ENCODE measurements at places on chromosomes 6 and 20.

GRCh38 chr6:29792123-29793035 lies 35.2 kb upstream of the HLA-G start:
- peak overlapping the region; percentile 41 for H3K4me3 ChIP-seq
- no peaks in the 10 kb centered on the region for H3K4me1 ChIP-seq
- no peak overlapping the region for H3K27ac ChIP-seq
- no peaks in the 10 kb centered on the region for H3K36me3 ChIP-seq

DNA sequence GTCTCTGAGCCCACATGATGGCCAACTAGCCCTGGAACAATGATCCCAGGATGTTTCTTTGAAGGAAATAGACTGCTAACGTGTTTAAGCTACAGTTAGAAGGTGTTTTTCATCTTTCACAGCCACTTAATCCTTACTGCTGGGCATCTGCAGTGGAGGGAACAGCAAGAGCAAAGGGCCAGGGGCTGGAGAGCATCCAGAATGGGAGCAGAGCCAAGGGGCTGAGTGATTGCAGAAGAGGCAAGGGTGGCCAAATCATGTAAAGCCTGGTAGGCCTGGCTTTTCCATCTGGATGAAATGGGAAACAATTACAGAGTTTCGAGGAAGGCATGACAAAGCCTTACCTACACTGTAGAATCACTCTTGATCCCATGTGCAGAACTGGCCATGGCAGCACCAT lies 18.7 kb upstream of the LAMP5 start:
- H3K36me3 ChIP-seq: no peaks in the 10 kb centered on the region
- H3K27me3 ChIP-seq: no peaks in the 10 kb centered on the region
- no peak overlapping the region for H3K4me3 ChIP-seq
- H3K27ac ChIP-seq: no peak overlapping the region
- no peak for DNase-seq

- H3K36me3 ChIP-seq: no peaks in the 10 kb centered on the region
- H3K27me3 ChIP-seq: no peaks in the 10 kb centered on the region
- no peaks in the 10 kb centered on the region for H3K4me1 ChIP-seq
- H3K27ac ChIP-seq: no peak overlapping the region
- DNase-seq: no peak
- no peak overlapping the region for H3K4me3 ChIP-seq
Observed at GRCh38 chr6:6834356-6835222, 246.1 kb downstream of the LY86 start.

DNA sequence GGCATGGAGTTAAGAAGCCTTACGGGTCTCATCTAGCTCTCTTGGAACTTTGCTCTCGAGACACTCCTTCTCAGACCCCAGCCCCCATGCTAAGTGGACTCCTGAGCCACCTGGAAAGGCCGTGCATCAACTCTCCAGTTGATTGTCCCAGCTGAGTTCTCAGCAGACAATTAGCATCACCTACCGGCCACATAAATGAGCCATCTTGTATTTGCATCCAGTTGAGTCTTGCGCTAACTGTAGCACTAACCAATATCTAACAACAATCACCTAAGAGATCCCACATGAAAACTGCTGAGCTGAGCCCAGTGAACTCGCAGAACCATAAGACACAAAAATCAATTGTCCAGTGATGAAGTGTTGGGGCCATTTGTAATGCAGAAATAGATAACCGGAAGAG lies 49.7 kb downstream of the PCNA start:
- H3K27ac ChIP-seq: no peak overlapping the region
- no peaks in the 10 kb centered on the region for H3K4me1 ChIP-seq
- no peaks in the 10 kb centered on the region for H3K36me3 ChIP-seq
- no peak for DNase-seq
- H3K4me3 ChIP-seq: no peak overlapping the region
- no peaks in the 10 kb centered on the region for H3K27me3 ChIP-seq

DNA sequence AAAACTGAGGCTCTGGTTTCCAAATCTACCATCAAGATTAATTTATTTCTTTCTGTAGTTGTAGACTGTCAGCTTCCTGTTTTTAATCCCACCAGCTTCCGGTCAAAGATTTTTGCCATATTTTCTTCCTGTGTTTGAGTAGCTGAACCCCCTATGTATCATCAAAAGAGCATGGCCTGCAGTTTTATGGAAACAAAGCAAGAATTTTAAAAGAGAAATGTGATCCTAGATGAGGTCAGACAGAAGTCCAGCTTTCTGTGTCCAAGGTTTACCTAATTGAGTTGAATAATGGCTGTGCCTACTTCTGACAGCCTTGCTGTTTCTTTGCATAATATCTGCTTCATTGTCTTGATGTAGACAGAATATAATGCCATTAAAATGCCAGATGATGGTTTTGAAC lies 163.7 kb downstream of the CARMIL1 start:
- H3K36me3 ChIP-seq: no peaks in the 10 kb centered on the region
- H3K27ac ChIP-seq: no peak overlapping the region
- H3K4me3 ChIP-seq: no peak overlapping the region
- H3K27me3 ChIP-seq: no peaks in the 10 kb centered on the region
- no peak for DNase-seq

DNA sequence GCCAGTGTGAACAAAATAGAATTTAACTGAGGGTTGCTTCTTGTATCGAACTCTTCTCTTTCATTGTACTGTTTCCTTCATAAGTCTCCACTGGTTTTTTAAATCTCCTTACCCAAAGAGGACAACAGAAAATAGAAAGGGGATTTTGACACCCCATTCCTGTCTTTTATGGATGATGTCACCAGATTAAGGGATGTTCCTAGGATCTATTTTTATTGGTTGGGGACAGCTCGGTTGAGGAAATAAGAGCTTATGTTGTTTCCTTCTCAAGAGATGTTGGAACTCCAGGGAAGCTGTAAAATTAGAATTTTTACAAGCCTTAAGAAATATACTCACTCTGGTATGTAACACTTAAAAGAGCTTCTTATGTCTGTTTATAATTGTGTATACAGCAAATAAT lies 171.5 kb downstream of the PHF3 start:
- peaks cover 2% of the 10 kb centered on the region for H3K4me1 ChIP-seq
- no peaks in the 10 kb centered on the region for H3K27me3 ChIP-seq
- no peak overlapping the region for H3K4me3 ChIP-seq
- H3K36me3 ChIP-seq: no peaks in the 10 kb centered on the region

DNA sequence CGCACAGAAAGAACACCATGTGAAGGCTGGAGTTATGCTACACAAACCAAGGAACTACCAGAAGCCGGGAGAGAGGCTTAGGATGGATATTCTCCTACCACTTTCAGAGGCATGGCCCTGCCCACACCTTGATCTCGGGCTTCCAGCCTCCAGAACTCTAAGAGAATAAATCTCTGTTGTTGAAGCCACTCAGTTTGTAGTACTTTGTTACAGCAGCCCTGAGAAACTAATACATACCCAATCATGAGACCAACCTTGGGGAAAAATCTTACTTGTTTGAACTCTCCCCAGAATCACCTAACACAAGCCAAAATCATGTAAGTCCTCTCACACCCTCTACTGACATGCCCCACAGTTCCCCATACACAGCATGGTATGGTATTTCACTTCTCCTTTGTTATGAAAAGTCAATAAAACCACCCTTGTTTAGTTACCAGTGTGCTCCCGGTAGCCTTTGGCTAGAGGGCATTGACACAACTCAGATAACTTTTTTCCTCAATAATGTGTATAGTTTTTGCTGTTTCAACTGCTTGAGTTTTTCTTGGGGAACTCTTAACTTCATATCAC lies 40.7 kb upstream of the SLC2A12 start:
- H3K36me3 ChIP-seq: no peaks in the 10 kb centered on the region
- DNase-seq: no peak
- no peaks in the 10 kb centered on the region for H3K27me3 ChIP-seq
- H3K27ac ChIP-seq: no peak overlapping the region
- no peak overlapping the region for H3K4me3 ChIP-seq

DNA sequence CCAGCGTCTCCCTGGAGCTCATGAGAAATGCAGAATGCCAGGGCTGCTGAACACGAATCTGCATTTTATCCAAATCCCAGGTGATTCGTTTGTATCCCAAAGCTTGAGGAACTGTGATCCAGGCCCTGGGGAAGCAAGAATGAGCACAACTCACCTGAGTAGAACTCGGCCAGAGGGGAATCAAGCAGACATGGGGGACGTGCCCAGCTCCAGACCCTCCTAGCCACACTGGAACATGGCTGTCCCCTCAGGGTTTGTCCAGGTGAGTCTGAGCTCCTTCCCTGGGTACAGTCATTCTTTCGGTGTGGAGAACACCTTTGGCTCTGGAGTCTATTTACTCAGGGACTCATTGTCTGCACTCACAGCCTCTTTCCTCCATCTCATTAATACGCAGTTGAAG lies 13.3 kb downstream of the NKX2-2 start:
- H3K27ac ChIP-seq: no peak overlapping the region
- no peaks in the 10 kb centered on the region for H3K4me1 ChIP-seq
- H3K36me3 ChIP-seq: no peaks in the 10 kb centered on the region
- no peak overlapping the region for H3K4me3 ChIP-seq
- DNase-seq: no peak
- no peaks in the 10 kb centered on the region for H3K27me3 ChIP-seq

DNA sequence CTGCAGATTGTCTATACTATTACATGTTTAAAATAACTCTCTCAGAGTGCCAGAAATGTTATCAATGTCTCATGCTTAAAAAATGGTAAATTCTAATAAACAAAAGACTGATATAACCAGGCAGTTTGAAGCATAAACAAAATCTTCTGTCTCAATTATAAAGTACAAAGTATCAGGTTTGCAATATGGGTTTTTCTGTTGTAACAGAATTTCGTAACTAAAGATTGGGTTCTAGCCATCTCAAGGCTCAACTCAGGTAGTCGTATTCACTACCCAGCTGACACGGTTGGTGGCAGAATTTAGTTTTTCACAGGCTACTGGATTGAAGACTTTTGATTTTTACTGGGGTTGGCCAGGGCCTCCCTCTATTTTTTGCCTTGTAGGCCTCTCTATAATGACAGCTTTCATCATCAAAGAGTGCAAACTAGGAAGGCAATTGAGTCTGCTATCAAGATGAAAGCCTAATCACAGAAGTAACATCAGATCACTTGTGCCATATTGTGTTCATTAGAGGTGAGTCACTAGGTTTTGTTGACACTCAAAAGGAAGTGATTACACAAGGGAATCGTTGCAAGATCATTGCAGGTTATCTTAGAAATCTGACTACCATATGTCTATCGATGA lies 3.6 kb downstream of the CYP39A1 start:
- no peaks in the 10 kb centered on the region for H3K27me3 ChIP-seq
- no peaks in the 10 kb centered on the region for H3K36me3 ChIP-seq
- no peak for DNase-seq
- H3K27ac ChIP-seq: no peak overlapping the region
- H3K4me1 ChIP-seq: no peaks in the 10 kb centered on the region

- no peak overlapping the region for H3K27ac ChIP-seq
- H3K4me3 ChIP-seq: no peak overlapping the region
- no peaks in the 10 kb centered on the region for H3K36me3 ChIP-seq
- H3K27me3 ChIP-seq: no peaks in the 10 kb centered on the region
Observed at GRCh38 chr6:106897580-106897979, 76.9 kb downstream of the CD24 start.

DNA sequence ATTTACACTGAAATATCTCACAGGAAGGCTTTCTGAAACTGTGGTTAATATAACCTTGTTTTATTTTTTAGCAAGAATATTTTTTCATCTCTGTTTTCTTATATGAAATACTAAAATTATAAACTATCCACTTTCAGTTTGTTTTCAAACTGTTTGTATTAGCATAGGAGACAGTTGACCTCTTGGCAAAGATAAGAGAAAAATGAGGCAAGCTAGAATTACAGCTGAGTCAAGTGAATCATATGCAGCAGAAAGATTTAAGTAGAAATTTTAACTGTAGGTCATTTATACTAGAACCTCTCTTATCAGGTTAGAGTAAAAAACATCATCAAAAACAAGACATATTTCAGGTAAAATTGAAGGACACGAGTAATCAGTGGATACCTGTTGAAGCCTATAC lies 792.6 kb downstream of the PHF3 start:
- no peak for DNase-seq
- no peaks in the 10 kb centered on the region for H3K36me3 ChIP-seq
- no peak overlapping the region for H3K4me3 ChIP-seq
- H3K27me3 ChIP-seq: no peaks in the 10 kb centered on the region
- no peaks in the 10 kb centered on the region for H3K4me1 ChIP-seq

DNA sequence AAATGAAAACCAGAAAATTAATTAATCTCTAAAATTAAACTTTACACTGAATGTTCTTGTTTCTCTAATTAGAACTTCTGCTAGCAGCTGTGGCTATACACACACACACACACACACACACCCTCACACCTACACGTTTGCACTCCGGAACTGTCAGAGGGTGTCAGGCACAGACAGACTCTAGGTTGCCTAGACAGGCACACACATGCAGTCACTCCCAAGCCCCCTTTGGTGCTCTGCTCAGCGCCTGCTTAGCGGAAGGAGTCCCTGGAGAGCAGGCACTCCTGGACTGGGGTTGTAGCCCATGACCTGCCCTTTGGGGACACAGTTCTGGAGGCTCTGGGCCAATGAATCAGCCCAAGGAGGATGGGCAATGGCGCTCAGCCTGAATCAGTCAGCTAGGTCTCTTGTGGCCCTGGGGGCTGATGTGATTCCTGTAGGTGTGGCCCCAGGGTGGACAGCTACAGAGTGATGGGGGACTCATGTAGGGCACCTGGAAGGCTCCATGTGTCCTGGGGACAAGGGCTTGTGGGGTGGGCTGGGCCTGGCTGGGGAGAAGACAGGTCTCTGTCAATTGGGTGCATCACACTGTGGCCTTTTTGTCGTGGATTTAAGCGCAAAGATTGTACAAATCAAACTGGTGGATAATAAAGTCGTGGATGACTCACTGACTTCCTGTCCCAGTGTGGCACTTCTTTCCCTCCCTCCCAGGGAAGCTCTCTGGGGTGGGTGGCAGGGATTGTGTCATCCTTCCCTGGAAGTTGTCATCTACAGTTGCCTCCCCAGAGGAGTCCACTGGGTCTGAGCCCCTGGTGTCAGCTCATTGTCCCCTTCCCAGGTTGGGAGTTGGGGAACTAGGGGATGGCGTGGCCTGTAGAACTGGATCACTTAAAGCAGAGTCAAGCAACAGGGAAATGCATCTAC lies 8.8 kb downstream of the TMEM151B start:
- H3K4me1 ChIP-seq: no peaks in the 10 kb centered on the region
- no peaks in the 10 kb centered on the region for H3K36me3 ChIP-seq
- H3K4me3 ChIP-seq: no peak overlapping the region
- H3K27me3 ChIP-seq: no peaks in the 10 kb centered on the region
- no peak overlapping the region for H3K27ac ChIP-seq

Data from mesendoderm (in vitro differentiated cells).